ENCODE measurements at places on chromosomes 2 and 18. TPM values are rescaled to one million over a fixed set of nuclear protein-coding genes. Genes with fewer than 3 reads are reported as not detected.

Gene IL1RN
- 1,539 TPM for total RNA-seq

Gene M1AP
- total RNA-seq, result 0.19 TPM

Gene OXER1
- total RNA-seq, result 1.9 TPM

Gene PDE1A
- 2.3 TPM for total RNA-seq

Gene SOX11
- not detected for total RNA-seq

Gene IL1A
- 0.53 TPM for total RNA-seq

Gene CRYGD
- total RNA-seq, result not detected

Gene MYCN
- 0.21 TPM for total RNA-seq

Gene ANO7
- 0.59 TPM for total RNA-seq

Gene OSGEPL1
- total RNA-seq, result 2.8 TPM

Gene TRAF3IP1
- 13.5 TPM for total RNA-seq

Gene KIF1A
- 0.15 TPM for total RNA-seq

Gene NT5C1B
- not detected for total RNA-seq

Gene DLGAP1
- 1.5 TPM for total RNA-seq

Gene GKN2
- not detected for total RNA-seq

Gene UGT1A1
- total RNA-seq, result 3.8 TPM

Gene C2orf78
- total RNA-seq, result not detected

Gene MAP3K20
- 26.0 TPM for total RNA-seq

Gene TRIM54
- not detected for total RNA-seq

Gene ASB3
- total RNA-seq, result 14.7 TPM

Gene HOXD3
- not detected for total RNA-seq

Gene NT5DC4
- total RNA-seq, result not detected

Gene APOB
- 0.62 TPM for total RNA-seq

Gene NAT8
- not detected for total RNA-seq

Gene DSG4
- not detected for total RNA-seq

Gene BCL2
- total RNA-seq, result 3.7 TPM

Data from esophagus squamous epithelium (tissue), 5 donors.